ENCODE measurements at places on chromosomes 3 and 15.

GRCh38 chr3:30531017-30531570, 75.3 kb upstream of the TGFBR2 start:
- DNase-seq: no peak

DNA sequence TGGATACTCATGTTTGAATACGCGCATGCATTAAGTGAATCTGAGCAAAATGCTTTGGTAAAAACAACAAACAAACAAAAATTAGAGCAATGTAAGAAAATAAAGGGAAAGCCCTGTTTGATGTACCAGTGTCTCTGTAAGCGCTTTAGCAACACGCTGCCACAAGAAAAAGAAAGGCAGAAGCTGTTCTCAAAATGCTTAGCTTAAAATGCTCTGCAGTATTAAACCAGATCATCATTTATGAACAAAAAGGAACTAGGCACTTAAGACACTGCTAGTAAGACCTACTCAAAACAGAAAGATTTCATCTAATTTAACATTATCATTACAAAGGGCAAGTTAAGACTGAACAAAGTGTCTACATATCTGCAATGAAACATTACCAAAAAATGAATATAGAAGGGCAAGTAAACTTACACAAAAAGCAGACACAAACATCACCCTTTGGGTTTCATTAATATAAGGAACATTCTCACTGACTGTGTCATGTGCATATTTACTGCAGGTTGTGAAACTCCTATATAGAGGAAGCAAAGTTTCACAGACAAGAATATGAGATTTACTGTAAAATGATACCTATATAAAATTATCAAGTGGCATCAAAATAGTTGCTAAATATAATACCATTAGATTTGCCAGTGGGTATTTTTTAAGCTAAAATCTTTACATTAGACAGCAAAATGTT, 102.1 kb downstream of the FBXL22 start:
- DNase-seq: no peak

- DNase-seq: no peak
Measured at GRCh38 chr15:80695099-80695910, at the start of gene ABHD17C. ABHD17C (plus strand) TSS chr15:80695310; CDS start chr15:80695430, 120 bp downstream.

GRCh38 chr3:9253327-9253726, 3.9 kb upstream of the SRGAP3 start:
- DNase-seq: no peak

DNA sequence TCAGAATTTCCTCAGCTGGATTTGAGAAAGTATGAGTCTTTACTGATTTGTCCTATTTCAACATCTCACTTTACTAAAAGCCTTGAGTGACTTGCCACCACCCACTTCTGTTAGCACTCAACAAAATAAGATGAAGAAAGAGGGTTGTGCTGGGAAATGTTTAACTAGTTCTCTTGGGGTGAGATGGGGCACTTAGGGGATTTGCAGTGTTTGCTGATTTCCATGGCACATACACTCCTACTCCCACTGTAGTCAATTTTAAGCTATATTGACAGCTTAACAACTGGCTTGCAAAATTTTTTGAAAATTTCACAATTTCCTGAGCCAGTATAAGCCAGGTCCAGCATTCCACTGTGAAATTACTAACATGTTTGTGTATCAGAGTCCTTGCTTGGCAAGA, 463.1 kb upstream of the ARHGEF26 start:
- DNase-seq: no peak

DNA sequence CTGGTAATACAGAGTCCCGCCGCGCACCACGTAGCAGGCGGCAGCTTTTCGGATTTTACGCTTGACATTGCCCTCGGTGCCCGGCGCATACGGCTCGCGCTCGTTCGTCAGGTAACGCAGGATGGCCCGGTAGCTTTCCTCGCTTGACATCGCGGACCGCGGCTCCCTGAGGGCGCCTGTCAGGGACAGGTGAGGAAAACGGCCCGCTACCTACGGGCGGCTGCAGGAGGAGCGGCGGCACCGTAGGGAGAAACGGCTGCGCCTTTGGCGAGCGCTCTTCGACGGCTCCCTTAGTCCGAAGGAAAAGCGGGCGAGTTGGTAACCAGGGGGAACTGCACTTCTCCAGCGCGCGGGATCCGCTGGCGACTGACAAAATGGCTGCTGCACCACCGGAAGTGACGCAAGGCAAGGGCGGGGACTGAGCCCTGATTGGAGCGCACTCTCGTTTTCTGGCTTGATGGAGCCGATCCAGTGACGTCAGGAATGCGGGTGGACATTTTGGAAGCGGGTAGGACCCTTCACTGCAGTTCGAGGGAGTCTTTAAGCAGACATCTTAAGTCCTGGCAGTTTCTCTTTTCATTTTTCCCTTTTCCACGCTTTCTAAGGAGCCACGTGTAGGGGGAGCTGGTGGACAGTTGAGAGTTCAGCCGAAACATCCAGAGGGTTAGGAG, at the start of gene ZBTB11:
TSS of gene ZBTB11 (minus strand) at position 368 of the 671 bp plus-strand sequence. CDS start at position 150, 218 bp downstream.
- DNase-seq: peak; percentile 100

- no peak for DNase-seq
Measured at GRCh38 chr3:30471066-30471465, 135.3 kb upstream of the TGFBR2 start.

DNA sequence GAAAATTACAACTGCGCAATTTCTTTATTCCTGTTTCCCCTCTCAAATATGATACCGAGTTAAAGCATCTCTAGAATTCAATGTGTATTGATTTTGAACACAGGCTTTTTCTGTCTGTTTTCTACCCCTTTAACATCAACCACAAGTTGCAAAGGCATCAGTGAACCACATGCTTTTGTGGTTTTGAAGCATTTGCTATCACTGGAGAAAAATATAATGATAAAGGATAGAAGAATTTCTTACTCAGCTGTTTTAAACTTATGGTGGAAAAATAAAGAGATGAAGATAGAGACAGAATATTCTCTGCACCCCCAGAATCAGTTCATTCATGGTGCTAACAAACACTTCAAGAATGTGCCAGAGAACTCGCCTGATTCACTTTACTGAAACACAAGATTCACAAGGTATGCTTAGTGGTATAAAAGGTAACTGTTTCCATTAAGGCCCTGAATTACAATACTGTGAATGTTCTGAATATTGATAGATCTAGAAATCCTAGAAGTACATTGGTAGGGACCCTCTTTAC, 9.5 kb upstream of the DPPA4 start:
- DNase-seq: no peak

- DNase-seq: no peak
Measured at GRCh38 chr15:35254062-35254461, 169.0 kb upstream of the NANOGP8 start.

DNA sequence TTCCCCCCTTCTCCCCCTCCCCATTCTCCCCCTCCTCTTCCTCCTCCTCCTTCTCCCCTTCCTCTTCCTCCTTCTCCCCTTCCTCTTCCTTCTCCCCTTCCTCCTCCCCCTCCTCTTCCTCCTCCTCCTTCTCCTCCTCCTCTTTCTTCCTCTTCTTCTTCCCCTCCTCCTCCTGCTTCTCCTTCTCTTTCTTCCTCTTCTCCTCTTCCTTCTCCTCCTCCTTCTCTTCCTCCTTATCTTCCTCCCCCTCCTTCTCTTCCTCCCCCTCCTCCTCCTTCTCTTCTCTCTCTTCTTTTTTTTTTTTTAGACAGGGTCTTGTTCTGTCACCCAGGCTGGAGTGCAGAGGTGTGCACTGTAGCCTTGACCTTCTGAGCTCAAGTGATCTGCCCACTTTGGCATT, 21.2 kb upstream of the LCTL start:
- DNase-seq: no peak

DNA sequence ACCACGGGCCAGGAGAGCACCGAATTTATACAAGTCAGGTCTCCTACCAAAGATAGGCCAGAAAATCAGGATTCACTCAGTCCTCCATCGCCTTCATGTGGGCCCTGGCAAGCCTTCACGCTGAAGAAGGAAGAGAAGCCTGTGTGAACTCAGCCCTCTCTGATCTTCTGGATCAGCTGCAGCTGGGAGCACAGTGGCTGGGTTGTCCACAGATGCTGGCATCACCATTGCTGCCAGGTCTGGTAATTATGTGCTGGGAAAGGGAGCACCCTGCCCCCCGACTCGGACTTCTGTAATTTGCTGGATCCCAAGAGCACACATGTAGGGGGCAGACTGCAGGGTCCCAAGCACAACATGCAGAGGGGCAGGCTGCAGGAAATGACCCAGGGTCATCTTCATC, 12.4 kb upstream of the PDE8A start:
- no peak for DNase-seq

- no peak for DNase-seq
Measured at GRCh38 chr15:63476229-63476632, 28.2 kb upstream of the USP3 start.

DNA sequence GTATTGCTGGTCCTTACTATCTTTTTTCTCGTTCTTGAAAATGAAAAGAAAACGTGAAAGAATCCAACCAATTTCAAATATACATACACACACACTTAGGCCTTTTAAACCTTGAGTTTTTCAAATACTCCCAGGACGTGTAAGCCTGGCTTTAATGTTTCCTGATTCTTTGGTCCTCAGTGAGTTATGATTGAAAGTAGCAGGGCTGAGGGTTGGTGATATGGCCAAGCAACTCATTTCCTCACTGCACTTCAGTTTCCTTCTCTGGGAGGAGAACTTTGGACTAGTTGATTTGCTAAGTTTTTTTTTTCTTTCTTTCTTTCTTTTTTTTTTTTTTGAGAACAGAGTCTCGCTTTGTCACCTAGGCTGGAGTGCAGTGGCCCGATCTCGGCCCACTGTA, 34.6 kb downstream of the CHD2 start:
- DNase-seq: no peak

- peak; percentile 50 for DNase-seq
Measured at GRCh38 chr15:43285609-43286037, 18.9 kb upstream of the TGM5 start.

DNA sequence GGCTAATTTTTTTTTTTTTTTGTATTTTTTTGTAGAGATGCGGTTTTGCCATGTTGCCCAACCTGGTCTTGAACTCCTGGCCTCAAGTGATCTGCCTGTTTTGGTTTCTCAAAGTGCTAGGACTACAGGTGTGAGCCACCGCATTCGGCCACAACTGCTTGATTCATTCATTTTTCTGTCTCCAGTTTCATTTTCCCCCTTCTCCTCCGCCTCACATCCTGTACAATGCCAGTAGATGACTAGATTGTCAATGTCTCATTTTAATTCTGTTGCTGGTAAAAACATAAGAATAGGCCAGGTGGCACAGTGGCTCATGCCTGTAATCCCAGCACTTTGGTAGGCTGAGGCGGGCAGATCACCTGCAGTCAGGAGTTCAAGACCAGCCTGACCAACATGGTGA, 12.0 kb upstream of the ZNF592 start:
- DNase-seq: no peak

- peak; percentile 10 for DNase-seq
Measured at GRCh38 chr15:72599855-72600464, 54.5 kb upstream of the GOLGA6B start.

DNA sequence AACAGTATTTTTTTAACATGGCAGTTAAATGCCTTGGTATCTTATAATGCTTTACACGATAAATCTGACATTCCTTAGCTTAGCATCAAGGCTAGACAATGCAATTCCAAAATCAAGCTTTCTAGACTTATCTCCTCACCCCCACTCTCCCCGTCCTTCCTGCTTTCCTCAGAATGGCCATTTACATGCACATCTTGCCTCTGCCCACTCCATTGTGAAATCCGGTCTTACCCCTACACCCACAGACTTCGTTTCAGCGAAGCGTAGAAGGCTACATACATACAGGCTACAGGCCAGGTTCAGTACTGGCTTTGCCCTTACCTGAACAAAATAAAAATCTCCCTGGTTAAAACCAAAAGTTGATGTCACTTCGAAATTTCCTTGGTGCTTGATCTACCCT, 58.6 kb upstream of the SLC12A8 start:
- DNase-seq: no peak

- DNase-seq: no peak
Measured at GRCh38 chr3:122186372-122186771, 2.9 kb downstream of the CASR start.

GRCh38 chr3:21457084-21457483, 293.9 kb downstream of the ZNF385D start:
- DNase-seq: no peak

DNA sequence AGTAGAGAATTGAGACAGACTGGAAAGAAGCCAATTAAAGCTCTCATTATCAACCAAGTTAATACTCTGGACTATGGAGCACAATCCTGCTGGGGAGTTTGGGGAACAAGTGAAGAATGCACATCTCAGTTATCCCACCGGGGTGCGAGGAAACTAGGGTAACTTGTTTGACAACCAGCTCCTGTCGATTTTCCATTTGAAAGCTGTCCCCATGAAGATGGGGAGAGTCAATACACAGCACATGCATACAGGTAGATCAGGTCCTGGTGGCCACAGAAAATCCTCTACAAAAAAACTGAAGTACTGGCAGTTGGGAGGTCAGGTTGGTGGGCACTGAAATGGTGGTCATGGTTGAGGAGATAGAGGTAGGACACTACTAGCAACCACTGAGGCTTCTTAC, 25.7 kb upstream of the GRAMD1C start:
- no peak for DNase-seq

DNA sequence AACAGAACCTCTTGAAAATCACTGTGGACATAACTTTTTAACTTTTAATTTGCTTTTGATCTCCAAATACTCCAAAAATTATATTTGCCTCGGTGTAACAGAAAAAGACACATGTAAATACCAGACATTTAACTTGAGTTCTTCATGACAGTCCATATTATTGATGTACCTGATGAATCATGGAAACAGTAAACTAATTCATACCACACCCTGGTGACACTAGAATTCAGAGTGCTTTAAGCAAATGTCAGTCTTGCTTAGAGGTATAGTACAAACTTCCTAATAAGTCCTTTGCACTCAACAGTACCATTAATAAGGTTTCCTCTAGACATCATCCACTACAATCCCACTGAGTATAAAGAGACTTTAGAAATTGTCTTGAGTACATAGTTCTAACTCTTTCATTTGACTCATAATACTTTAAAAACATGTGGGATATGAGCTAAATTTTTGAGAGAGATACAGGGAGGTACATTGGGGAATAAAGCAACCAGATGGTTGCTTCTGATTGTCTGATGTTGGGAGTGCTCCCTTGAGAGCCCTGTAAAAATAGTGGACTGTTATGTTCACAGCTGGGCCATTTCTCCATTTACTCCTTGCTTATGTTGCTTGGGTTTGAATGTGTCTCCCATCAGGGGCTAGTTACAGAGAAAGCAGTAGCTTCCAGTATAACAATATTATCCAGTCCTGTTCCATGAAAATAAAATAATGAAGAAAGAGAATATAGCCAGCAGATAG, 175.7 kb downstream of the ALCAM start:
- DNase-seq: no peak
